ENCODE measurements at places on chromosomes 12 and 14. TPM values are rescaled to one million over a fixed set of nuclear protein-coding genes. Genes with fewer than 3 reads are reported as not detected.

TTC5 gene
- 5.7 TPM for total RNA-seq

- DNase-seq, result no peak
These were observed 249.6 kb upstream of the TBX3 start for GRCh38 chr12:114933428-114934160.

DNA sequence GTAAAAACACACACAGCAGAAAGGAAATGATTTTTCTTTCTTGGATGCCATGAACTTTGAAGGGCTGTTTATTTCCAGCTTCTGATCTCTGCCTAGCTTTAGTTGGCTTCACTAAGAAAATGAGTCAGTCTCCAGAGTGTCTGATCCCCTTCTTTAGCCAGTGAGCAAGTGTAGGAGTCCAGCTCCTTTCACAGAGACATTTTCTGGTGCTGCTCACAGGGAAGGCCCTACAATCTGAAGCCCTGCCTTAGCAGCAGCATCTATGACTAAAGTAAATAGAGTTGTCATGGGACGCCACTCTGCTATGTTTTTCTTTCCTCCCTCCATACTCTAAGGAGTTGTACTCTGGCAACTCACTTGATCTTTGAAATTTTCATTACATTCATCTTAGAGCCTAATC is 103.5 kb downstream of the RPAP3 start:
- no peak for DNase-seq

- DNase-seq, result no peak
These were observed 205.4 kb downstream of the CALM1 start for GRCh38 chr14:90602088-90602687.

MORN3 gene
- 2.9 TPM for total RNA-seq

DNA sequence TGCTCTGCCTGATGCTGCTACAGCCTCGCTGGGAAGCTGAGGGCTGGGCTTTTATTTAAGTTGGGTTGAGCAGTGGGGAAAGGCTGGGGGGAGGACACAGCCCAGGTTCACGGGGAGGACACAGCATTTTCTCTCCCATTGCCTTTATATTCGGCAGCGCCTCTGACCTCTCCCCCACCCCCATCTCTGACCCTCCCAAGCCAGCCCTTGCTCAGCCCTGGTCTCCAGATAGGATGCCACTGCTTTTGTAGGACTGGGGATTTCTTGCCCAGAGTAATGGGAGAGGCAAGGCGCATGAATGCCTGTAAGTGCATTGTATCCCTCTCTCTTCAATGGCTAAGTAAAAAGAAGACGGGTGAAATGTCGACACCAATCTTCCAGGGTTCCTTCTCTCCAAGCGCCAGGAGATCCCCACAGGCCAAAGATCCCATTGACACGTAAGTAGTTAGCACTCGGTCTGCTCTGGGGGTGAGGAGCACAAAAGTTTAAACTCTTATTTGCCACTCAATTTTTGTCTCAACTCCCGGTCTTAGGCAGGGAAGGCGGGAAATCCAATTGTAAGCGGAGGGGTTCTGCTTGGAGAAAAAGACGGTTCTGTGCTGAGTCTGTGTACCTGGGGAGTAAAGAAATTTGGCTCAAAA is 4.6 kb downstream of the HOXC4 start:
- DNase-seq, result no peak

GRCh38 chr14:22524115-22524783 is 64.8 kb downstream of the DAD1 start:
- no peak for DNase-seq

DNA sequence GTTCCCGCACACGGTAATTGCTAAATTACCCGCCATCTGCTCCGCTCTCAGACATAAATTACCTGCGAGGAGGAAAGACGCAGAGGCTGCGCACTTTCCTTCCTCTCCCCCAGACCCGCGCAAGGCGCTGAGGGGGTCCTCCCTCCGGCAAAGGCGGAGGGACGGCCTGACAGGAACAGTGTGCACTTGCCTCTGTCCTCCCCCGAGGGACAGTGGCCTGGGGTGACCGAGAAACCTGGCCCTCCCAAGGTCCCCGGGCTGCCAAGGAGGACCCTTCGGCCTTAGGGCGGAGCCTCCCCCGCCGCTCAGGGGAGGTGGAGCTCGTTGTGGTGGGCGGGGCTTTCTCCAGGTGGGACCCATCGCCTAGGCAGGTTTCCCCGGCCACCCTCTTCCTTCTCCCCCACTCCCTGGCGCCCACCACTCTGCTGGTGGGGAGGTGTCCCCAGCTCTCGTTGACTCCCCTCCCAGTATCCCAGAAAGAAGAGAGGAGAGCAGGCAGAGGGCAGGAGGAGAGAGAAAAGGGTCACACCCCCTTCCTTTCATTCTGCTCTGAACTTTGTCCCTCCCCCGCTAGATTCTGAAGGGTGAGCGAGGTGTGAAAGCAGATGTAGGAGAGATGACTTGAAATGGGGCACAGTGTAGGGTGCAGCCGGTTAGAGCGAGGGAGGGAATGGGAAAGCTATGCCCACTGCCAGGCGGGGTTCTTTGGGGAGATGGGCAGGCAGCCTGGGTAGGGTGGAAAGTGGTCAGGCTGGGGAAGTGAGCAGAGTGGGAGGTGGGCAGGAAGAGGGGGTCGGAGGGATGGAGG is 11.4 kb upstream of the CALCOCO1 start:
- DNase-seq, result no peak

LRRIQ1 gene
- not detected for total RNA-seq

COX6A1 gene
- total RNA-seq, result 416 TPM

GRCh38 chr14:93716002-93716745 is 72.1 kb downstream of the PRIMA1 start:
- DNase-seq, result no peak

ARHGEF25 gene
- total RNA-seq, result 4.8 TPM

OAS1 gene
- 85.9 TPM for total RNA-seq

DNA sequence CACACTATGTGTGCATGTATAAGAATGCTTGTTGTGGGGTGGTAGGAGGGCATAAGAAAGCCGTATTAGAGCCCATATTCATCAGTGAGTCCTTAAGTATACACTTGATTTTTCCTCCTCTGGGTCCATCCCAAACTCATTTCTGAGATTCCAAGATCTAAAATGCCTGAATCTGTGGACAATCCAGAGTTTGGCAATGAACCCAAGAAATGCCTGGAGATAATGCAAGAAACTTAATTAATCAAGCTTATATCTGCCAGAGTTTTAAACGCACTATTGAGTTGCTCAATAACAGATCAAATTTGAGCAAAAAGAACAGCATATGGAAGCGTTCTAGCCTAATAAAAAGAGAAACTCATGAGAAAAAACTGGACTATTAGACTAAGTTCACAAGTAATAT is 143.4 kb upstream of the NAV3 start:
- no peak for DNase-seq

AQP6 gene
- not detected for total RNA-seq

CELA1 gene
- not detected for total RNA-seq

- no peak for DNase-seq
These were observed 16.4 kb downstream of the MLXIP start for GRCh38 chr12:122094735-122095631.

DNA sequence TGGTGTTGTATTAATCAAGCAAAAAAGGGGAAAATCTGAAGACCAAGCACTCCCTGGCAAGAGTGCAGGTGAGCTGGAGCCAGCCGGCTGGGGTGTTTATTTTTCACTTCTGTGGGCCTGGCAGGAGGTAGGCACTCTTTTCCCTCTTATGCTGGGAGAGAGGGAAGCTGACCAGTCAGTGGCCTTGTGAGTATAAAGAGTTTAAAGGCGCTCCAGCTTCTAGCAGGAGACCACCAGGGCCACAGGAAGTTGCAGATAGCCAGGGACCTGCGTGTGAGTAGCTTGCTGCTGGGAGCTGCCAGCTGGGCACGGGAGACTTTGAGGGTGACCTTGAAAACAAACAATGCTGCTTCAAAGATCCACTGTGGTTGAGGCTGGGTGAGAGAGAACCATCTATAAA is 217.4 kb upstream of the PWP1 start:
- DNase-seq, result no peak

- DNase-seq, result no peak
These were observed 1.8 kb upstream of the COCH start for GRCh38 chr14:30872602-30873001.

- DNase-seq, result no peak
These were observed 36.3 kb upstream of the FAM222A start for GRCh38 chr12:109677279-109677691.

CDKN3 gene
- 62.1 TPM for total RNA-seq

DNA sequence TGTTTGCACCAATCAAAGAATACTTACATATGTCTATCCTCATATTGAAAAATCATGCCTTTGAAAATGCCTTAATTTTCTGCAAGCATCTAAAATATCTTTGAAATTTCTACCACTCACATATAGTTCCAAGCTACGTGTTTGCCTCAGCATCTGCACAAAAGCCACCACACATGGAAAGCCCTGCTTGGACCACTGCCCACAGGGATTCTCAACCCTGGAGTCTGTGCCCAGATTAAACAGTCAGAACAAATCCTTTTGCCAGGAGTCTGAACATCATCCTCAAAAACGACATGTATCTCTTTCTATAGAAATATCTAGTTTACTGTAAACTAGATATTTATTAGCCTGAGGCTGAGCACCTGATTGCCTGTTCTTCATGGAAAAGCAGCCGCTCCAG is 32.6 kb downstream of the ARMH4 start:
- DNase-seq, result no peak

DNA sequence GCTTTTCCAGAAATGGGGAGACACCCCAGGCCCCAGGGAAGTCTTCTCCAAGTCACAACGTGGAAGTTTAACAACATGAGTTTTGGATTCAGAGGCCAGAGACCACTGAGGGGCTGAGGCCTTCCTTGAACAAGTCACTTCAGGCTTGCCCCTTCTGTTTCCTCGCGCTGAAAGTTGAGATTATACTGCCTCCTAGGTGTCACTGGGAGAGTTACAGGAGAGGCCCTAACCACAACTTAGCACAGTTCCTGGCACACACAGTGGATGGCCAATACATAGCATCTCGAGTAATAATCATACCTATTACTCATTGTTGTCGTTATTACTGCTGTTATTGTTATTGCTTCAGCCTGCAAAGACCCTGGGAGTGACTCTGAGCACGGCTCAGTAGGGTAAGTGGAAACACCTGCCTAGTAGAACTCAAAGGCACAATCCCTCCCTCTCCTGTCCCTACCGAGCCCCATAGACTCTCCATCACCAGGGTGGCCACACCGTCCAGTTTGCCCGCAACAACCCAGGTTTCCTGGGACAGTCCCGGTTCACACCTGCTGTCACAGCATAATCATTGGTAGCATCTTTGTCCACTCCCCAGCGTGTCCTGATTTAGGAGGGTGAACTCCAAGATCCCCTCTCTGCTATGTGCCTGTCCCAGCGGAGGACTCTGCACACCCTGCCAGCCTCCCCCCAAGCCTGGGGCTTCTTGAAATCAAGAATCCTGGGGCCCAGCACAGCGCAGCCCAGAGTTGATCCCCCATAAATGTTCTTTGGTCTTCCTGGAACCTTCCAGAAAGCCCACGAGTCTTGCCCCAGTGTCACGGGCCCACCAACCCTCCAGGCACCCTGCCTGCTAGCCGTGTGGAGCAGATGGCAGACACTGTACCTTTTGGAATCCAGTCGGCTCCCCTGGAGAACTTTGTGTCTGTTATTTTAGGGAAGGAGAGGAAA is 85.0 kb downstream of the SYNE3 start:
- no peak for DNase-seq

HOXC6 gene
- not detected for total RNA-seq

ATP23 gene
- 15.5 TPM for total RNA-seq

DNA sequence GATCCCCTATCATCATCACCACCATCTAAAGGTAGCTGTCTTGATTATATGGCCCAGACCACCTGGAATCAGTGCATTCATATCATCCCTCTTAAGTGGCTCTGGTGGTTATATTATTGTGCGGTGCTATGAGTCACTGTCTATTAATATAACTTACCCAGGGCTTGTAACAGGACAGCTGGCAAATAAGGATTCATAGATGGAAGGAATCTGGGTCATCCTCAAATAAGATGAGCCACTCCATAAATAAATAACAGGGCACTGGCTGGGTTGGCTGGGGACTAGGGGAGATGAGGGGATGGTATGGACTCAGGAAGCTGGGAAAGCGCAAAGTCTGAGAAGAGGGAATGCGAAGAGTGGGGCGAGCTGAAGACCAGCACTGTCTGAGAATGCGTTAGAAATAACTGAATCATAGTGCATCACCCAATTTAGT is 216.1 kb downstream of the NUAK1 start:
- no peak for DNase-seq

DNA sequence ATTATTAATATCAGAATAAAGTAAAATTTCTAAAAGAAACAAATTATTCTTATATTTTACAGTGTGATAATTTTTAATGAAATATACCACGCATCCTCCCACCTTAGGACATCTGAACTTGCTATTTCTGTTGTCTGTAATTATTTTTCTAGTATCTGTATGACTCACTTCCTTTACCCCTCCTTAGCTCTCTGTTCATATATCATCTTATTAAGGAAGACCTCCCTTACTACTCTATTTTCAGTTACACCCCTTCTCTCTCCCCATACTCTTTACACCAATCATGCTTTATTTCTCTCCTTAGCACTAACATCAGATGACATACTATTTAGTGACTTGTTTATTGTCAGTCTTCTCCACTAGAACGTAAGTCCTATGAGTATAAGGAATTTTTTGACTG is 34.2 kb upstream of the C12orf50 start:
- no peak for DNase-seq

TAS2R46 gene
- 1.5 TPM for total RNA-seq

GRCh38 chr12:20140751-20141150 is 227.6 kb upstream of the PDE3A start:
- DNase-seq, result no peak

GRCh38 chr12:321606-322326 is 59.1 kb upstream of the SLC6A13 start:
- no peak for DNase-seq

DNA sequence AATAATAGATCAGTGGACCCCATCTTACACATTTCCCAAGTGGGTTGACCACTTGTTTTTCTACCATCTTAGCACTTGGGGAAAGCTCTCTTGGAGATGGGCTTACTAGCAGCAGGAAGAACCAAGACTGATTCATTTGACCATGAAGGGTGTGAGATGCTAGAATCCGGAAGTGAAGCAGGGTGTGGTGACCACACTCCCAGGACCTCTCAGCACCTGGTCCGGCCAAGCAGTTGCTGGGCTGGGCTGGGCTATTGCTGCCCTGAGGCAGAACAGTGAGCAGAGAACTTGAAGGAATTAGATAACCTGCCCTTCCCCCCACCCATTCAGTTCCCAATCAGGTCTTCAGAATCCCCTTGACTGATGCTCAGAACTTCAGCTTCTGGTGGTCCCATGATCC is 24.4 kb downstream of the ADCY6 start:
- DNase-seq, result no peak

- no peak for DNase-seq
These were observed 53.1 kb downstream of the WASHC3 start for GRCh38 chr12:102008615-102009126.

SERPINA4 gene
- not detected for total RNA-seq

GRCh38 chr12:117485984-117486839 is 124.8 kb upstream of the NOS1 start:
- no peak for DNase-seq

GRCh38 chr14:71579331-71579730 is 352.9 kb upstream of the RGS6 start:
- DNase-seq, result no peak

Data from activated naive CD4-positive, alpha-beta T cell treated with anti-CD3 and anti-CD28 coated beads, Interleukin-2, amount 50 U/mL, for 72 hours (primary cell).